ENCODE measurements at places on chromosomes 1 and 21. TPM values are rescaled to one million over a fixed set of nuclear protein-coding genes. Genes with fewer than 3 reads are reported as not detected.

DNA sequence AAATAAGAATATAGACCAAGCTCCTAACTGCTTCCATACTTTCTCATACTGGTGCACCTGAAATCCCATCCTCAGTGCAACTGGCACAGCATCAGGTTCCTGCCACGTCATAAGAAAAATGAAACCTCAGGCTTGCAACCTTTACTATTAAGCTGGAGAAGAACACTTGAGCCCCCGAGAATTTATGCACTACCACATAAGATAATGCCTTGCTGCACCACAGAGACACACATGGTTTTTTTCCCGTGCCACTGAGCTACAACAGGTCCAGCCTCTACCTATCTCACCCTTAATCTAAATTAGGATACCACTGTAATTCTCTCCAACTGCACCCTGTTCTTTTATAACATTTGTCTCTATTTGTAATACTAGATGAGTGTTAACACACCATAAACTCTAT, 174.5 kb downstream of the DENND1B start:
- no peak for DNase-seq
- H3K27me3 ChIP-seq, result no peaks in the 10 kb centered on the region
- no peaks in the 10 kb centered on the region for H3K4me1 ChIP-seq
- H3K36me3 ChIP-seq, result peaks cover 4% of the 10 kb centered on the region
- no peak overlapping the region for H3K4me3 ChIP-seq
- no peak overlapping the region for H3K27ac ChIP-seq

GRCh38 chr1:11938722-11939526, 4.4 kb downstream of the PLOD1 start:
- peaks cover 56% of the 10 kb centered on the region for H3K4me1 ChIP-seq
- H3K36me3 ChIP-seq, result peaks cover 7% of the 10 kb centered on the region
- H3K27ac ChIP-seq, result no peak overlapping the region
- peak; percentile 67 for DNase-seq
- no peaks in the 10 kb centered on the region for H3K27me3 ChIP-seq

Gene CNTN2
- polyA plus RNA-seq, result 0.03 TPM

DNA sequence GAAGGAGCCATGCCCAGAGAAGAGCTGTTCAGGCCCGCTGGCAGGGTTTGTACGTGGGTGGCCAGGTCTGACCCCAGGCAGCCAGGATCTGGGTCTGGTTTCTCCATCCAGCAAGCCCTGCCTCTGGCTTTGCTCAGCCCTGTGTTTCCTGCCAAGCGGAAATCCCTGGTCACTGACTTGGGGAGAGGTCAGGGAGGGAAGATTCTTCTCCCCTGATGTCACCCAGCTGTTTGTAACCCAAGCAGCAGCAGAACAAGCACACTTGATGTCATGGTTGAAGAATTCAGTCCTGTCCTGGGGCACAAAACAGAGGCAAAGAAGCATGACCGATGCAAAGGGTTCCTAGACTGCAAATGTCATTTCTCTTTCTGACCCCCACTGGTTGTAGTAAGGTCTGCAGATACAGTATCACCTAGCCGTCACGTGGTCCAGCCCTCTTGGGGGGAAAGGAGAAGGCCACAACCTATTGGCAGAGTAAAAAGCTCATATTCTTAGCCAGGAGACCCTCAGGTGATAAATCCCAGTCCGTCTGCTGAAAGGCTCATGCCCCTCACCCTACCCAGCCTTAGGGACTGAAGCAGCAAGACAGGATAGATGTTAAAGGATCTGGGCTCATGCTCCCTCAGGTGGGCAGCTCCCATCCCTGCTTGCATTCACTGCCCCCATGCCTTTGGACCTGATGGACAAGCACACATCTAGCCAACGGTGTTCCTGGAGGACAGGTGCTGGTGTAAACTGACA, 120.9 kb downstream of the SYT2 start:
- no peaks in the 10 kb centered on the region for H3K27me3 ChIP-seq
- peak overlapping the region; percentile 82 for H3K27ac ChIP-seq
- DNase-seq, result peak; percentile 45
- H3K4me3 ChIP-seq, result no peak overlapping the region
- H3K36me3 ChIP-seq, result no peaks in the 10 kb centered on the region
- H3K4me1 ChIP-seq, result peaks cover 60% of the 10 kb centered on the region

GRCh38 chr21:28487455-28488070, 505.1 kb downstream of the LTN1 start:
- DNase-seq, result no peak
- no peak overlapping the region for H3K27ac ChIP-seq
- H3K4me3 ChIP-seq, result no peak overlapping the region
- H3K4me1 ChIP-seq, result peaks cover 2% of the 10 kb centered on the region
- no peaks in the 10 kb centered on the region for H3K27me3 ChIP-seq
- no peaks in the 10 kb centered on the region for H3K36me3 ChIP-seq

Gene CNN3
- 204 TPM for polyA plus RNA-seq

Gene CNR2
- not detected for polyA plus RNA-seq

DNA sequence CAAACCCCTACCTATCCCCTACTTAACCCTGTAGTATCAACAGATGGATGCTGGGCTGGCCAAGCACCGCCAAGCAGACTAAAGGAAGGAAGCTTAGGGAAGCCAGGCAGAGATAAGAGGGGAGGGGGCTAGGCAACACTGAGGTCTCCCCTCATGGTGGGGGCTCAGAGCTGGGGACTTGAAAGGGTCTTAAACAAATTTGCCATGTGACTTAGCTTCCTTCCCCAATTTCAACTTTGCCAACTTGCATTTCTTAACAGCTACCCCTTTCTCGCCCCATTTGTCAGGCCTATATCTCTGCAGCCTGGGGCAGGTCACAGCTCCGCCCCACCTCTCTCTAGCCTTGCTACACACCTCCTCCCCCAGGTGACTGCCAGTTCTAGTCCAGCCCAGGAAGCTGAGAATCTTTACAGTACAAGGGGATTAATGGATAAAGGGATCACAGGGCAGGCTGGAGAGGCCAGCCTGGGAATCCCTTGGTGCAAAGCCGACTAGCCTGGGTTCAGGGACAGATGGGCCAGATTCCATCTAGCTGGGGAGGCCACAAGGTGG, 3.4 kb downstream of the KIF21B start:
- H3K27ac ChIP-seq, result no peak overlapping the region
- no peaks in the 10 kb centered on the region for H3K36me3 ChIP-seq
- no peaks in the 10 kb centered on the region for H3K27me3 ChIP-seq
